Hematopoietic multipotent progenitor cell treated with erythropoietin and hydrocortisone succinate and interleukin-3 and kit ligand, for 17 days (in vitro differentiated cells): ENCODE measurements at places on chromosomes 1 and 21.
A peak's percentile ranks its signal among the peaks of the same experiment; 100 is the strongest.

GRCh38 chr1:25572708-25573590 lies 29.5 kb downstream of the LDLRAP1 start:
- DNase-seq: no peak

DNA sequence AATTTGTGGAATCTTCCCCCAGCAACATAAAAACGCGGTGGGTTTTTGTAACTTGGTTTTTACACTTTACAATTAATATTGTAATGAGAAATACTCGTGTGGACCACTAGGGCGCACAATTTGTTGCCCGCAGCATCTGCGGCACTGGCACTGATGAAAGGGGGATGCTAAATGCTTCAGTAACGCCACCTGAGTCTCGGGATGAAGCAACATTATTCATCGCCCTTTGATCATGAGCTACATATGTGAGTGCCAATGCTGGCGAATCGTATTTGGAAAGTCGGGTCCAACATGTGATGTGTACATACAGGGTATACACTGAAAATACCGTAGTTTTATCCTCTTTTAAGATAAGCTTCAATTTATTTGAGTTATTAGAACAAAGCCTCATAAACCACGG lies 34.2 kb upstream of the COX20 start:
- DNase-seq: peak; percentile 24

DNA sequence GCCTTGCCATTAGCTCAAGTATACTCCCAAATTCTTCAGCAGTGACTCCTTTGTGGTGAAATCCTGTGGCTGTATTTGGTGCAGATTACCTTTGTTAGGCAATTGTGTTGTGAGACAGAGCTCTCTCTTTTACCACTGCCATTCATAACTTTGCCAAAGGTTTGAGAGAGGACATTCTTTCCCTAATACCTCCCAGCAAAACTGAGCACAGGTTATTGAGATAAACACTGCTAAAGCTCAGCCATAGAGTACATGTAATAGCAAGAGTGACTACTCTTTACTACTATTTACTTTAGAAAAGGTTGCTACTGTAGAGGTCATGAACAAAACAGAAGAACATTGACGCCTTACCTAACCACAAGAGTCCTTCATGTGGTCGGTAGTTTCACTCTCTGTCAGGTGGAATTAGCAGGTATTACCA lies 514.0 kb upstream of the ADAMTS5 start:
- no peak for DNase-seq

- no peak for DNase-seq
These were observed 13.4 kb upstream of the SKI start for GRCh38 chr1:2214541-2215241.

DNA sequence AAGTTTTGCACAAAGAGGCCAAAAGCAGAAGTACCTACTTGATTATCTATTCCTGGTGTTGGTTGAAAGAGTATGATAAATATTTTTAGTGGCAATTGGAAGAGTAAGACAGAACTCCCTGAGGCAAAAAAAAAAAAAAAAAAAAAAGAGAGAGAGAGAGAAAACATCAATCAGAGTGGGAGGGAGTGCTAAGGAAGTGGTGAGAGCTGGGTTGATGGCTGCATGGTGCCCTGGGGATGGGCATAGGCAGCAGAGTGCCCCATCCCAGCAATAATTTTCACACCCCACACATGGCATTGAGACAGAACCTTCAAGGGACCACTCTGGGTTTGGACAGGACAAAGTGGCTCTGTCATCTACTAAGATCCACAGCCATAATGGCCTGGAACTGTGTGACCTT lies 59.4 kb upstream of the FAM20B start:
- DNase-seq: no peak

- DNase-seq: peak; percentile 59
These were observed 28.3 kb downstream of the VANGL2 start for GRCh38 chr1:160428655-160429054.

GRCh38 chr1:158728510-158729225 lies 8.1 kb upstream of the OR6K3 start:
- DNase-seq: no peak

DNA sequence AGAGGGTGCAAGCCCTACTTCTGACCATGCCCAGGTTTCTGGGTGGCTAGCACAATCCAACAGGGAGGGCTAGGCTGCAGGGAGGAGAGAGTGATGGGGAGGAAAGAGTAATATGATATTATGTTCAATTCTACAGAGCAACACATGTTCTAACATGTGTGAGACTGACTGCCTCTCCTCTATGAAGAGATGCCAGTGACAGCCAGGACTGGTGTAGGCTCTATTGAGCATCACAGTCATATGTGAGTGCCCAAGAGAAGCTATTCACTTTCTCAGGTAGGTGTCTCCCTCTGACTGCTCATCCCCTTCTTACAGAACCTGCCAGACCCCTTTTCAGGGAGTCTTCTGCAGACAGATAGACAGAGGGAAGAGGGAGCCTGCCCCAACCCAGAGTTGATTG lies 446.1 kb downstream of the SIPA1L2 start:
- no peak for DNase-seq

- no peak for DNase-seq
These were observed 62.5 kb downstream of the TGFB2 start for GRCh38 chr1:218407630-218408029.

- no peak for DNase-seq
These were observed 19.0 kb downstream of the BACE2 start for GRCh38 chr21:41186755-41187536.

DNA sequence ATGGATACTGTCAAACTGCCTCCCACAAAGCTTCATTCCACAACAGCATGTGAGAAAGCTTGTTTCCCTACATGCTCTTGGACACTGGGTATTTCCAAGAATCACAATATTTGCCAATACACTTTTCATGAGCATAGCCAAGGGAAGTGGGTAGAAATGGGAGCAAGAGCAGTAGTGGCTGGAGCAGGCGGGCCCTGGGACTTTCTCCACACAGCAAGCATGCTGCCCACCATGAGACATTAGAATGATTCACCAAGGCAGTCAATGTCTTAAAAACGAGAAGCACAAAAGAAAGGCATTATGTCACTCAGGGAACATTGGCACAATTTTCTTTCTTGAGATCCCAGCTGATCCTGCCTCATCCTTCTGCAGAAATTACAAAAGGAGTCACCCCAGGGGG lies 371.6 kb upstream of the RUNX1 start:
- no peak for DNase-seq

DNA sequence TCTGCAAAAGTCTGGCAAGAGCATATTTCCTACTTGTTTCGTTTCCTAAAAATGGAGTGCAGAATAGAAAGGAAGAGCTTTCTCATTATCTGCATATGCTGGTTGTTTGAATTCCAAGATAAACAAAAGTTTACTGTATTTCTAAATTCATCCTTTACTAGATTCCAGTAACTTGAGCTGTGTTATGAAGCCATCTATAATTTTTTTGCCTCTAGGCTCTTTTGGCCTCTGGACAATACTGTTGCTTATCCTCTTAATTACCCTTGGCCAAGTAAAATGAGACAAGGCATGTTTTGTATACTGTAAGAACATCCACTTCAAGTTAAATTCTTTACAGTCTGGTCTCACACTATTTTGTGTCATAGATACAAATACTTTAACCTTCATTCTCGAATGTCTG lies 45.6 kb upstream of the HFM1 start:
- no peak for DNase-seq

DNA sequence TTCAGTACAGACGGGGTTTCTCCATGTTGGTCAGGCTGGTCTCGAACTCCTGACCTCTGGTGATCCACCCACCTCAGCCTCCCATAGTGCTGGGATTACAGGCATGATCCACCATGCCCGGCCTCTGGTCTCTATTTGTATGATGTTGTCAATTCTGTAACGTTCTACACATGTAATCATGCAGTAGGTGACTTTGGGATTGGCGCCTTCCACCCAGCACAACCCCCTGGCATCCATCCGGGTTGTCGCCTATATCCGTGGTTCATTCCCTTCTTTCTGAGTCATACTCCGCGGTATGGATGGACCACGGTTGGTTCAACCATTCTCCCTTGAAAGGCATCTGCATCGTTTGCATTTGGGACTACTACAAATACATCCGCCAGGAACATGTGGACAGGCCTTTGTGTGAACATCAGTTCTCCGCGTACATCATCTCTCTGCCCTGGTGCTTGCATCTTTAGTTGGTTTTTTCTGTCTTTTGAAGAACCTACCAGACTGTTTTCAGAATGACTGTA lies 72.1 kb downstream of the PDE9A start:
- DNase-seq: no peak

DNA sequence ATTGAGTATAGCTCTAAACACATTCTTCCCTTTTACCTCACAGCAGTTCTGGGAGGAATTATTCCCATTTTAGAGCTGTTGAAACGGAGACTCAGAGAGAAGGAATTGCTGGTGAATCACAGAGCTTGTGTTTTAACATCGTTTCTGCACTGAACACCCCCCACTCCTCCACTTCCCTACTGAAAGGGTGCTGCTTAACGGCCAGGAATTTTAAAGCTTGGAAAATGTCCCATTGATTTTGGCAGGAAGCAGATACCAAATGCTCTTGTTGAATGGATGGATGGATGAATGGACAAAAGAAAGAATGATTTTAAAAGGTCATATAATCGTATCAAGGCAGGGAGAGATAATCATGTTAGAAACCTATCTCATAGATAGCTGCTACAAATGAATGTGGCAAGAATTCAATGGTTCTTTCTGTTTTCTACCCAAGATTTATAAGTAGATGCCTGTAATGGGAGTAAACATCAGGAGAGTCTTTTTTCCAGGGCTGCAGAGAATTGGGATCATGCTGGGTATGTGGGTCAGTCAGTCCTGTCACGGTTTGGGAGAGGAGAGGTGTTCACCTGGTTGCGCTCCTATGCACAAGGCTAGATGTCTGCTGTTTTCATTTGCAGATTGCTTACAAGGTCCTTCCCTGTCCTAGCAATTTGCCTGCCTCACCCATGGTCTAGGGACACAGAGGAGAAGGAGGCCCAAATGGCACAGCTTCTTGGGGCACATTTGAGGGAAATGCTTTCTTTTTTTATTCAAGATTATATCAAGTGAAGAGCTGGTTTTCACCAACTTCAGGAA lies 19.0 kb downstream of the FAM163A start:
- no peak for DNase-seq

DNA sequence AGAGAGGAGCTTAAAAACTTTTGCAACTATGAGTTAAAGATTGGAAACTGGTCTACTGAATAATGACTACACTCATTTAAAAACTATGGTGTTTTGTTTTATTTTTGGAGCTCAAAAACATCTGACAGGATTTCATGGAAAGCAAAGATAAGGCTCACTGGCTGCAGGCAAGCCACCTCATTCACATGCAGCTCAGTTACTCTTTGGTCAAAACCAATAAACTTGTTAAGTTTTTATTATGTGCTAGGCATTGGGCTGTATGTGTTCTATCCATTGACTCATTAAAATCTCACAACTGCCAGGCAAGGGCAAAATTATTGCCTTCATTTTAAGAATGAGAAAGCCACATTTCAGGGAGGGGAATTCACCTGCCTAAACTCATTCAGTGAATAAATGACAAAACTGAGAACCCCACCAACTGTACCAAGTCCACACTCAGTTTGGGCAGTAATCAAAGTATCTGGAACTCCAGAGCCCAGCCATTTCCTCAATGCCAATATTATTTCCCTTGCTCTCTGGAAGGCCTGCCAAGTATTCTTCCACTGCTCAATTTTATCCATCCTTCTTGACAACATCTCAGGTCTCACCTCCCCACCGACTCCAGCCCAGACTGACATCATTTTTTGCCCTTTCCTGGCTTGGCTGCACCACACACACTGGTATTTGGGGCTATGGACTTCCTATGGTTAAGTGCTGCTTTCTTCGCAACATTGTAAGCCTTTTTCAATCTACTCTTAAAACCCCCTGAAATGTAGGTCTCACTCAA lies 401.1 kb upstream of the NFIA start:
- DNase-seq: no peak

DNA sequence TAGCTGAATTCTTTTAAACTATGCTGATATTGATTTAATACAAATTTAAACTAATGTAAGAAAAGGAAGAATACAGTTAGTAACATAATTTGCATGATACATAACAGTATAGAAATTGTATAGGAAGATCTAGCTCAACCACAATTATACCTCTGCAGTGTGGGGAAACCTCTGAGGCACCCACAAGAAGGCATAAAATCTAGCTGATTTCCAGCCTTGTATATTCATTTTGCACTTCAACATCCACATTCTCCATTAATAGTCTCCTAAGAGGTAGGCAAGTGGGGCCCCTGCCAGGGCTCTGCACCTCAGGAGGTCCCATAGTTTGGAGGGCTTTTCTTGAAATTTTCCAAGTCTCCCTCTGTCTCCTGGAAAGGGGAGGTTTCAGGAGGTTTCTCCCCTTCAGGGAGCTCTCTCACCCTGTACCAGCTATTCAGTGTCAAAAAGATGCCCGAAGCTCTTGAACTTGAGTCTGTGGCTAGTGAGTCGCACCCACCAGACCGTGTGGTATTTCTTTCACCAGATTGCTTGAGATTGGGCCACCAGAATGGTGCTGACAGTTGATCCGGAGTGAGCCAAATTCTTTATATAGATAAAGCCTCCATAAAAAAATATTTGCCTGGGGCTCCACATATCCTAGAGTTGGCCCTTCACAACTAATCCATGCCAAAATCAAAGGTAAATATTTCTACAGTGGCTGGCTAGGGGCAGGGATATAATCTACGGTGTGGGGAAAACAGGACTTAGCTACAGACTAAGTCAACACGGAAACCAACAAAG lies 108.2 kb downstream of the TIAM1 start:
- no peak for DNase-seq

DNA sequence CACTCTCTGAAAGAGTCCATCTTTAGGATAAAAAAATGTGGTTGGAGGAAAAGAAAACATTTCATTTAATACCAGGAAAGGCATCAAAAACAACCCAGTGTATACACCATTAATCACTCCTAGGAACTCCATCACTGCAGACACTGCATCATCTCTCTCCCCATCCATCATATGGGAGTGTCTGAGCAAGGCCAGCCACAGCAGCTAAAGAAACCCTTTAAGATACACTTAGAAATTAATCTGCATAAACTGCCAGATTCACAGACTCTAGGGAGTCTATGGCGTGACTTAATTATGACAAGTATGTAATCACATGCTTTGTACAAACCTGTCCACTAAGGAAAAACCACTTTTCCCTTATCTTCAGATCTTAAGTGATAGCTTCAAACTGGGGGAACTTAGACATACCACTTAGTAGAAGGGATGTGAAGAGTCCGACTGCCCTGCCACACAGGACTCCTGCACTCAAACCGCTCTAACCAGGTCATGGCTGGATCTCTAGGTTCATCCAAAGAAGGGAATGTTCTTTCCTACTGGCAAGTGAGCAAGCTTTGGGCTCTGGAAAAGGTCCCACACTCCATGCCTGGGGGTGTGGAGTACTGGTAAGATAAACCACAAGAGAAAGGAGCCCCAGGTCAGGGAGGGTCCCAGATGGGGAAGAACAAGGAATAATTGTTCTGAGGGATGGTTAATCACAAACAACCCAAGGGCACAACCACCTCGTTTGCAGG lies 61.0 kb upstream of the C8B start:
- no peak for DNase-seq
